ENCODE measurements at places on chromosomes 5 and 9.

DNA sequence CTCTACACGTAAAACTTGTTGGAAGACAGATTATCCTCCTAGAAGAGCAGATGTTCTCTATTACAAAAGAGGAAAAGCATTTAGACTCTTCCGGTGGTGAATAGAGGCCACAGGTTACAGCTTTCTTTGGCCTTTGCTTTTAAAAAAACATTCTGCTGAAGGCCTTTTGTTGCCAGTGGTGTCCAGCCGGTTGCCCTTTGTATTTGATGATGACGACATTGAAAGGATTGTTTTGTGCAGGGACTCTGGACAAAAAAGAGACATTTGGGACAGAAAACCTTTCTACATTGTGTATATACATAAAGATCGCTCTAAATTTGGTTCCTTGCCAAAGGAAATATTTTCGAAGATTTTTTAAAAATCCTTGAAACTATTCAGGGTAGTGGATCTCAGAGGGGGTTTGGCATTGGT, 180.3 kb downstream of the C9orf152 start:
- no peak for DNase-seq

GRCh38 chr5:138528208-138528607, 14.8 kb downstream of the ETF1 start:
- no peak for DNase-seq

- DNase-seq = no peak
Observed at GRCh38 chr9:89744730-89745129, 139.9 kb downstream of the GADD45G start.

GRCh38 chr5:78008356-78008967, 232.3 kb upstream of the TBCA start:
- DNase-seq = no peak

- DNase-seq = peak; percentile 59
Observed at GRCh38 chr5:140114341-140115185, 654 bp downstream of the PURA start.

DNA sequence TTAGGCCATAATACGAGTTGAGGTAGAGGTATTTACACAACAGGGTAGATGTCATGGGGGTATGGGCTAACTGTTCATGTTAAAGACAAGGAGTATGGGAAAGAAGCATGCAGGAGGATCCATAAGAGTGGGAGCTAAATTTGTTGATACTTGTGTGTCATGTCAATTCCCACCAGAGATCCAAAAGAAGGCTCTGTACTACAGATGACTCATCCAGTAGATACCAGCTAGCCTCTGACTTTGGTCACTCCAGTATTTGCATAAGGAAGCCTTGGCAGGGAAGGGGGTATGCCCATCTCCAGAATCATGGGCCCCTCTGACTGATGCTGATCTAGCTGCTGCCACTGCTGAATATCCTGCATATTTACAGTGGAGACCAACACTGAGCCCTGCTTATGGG, 743.7 kb upstream of the GRAMD2B start:
- no peak for DNase-seq

- DNase-seq = no peak
Observed at GRCh38 chr9:114180696-114181606, 25.6 kb downstream of the COL27A1 start.

GRCh38 chr9:18331310-18331684, 142.7 kb upstream of the ADAMTSL1 start:
- DNase-seq = no peak

- no peak for DNase-seq
Observed at GRCh38 chr5:119811458-119811857, 182.1 kb downstream of the FAM170A start.

GRCh38 chr5:43274435-43275114, 38.6 kb downstream of the HMGCS1 start:
- DNase-seq = no peak

DNA sequence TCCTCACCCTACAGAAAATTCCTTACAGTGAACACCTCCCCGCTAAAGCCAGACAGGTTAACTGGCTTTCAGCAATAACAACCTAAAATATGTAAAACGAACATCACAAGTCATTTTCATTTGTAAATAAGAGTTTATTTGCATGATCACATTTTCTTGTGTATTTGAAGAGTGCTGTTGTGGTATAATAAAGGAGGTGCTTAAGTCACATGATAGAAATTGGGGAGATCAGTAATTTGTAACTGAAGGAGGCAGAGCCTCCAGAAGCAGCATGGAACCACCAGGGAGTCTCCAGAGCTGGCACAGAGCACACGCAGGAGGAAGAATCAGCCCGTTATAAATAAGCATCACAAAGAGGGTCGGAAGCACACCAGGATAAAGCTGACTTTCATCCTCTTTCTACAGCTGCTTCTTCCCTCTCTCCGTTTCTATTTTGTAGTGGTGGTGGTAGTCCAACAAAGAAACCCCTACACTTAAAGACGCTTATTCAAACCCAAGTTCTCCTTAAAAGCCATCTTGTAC, 210.6 kb downstream of the MAPKAP1 start:
- no peak for DNase-seq

- peak; percentile 41 for DNase-seq
Observed at GRCh38 chr9:113187929-113188595, 33.0 kb downstream of the FKBP15 start.

GRCh38 chr9:93143830-93144530, 9.9 kb upstream of the NINJ1 start:
- peak; percentile 80 for DNase-seq

GRCh38 chr5:167967494-167968177, 323.8 kb upstream of the WWC1 start:
- no peak for DNase-seq

- no peak for DNase-seq
Observed at GRCh38 chr9:130421802-130422276, 22.9 kb upstream of the ASS1 start.

- DNase-seq = no peak
Observed at GRCh38 chr9:127334725-127335124, 62.2 kb upstream of the SLC2A8 start.

DNA sequence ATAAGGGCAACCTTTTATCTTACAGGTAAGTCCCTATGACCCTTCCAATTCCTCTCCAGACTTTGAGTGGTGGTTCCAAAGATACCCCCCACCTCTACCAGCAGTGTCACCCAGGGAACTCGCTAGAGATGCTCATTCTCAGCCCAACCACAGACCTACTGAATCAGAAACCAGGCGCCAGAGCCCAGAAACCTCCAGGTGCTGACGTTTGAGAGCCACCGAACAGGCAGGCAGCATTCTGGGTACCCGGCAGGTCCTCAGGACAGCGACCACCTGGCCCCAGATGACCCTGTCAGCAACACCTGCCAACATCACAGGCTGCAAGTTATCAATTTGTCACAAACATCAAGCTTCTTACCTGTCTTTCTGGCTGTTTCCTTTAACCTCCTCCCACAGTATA, 19.5 kb downstream of the RAPGEF1 start:
- DNase-seq = no peak

- no peak for DNase-seq
Observed at GRCh38 chr5:96143450-96143849, 181.8 kb upstream of the ELL2 start.

DNA sequence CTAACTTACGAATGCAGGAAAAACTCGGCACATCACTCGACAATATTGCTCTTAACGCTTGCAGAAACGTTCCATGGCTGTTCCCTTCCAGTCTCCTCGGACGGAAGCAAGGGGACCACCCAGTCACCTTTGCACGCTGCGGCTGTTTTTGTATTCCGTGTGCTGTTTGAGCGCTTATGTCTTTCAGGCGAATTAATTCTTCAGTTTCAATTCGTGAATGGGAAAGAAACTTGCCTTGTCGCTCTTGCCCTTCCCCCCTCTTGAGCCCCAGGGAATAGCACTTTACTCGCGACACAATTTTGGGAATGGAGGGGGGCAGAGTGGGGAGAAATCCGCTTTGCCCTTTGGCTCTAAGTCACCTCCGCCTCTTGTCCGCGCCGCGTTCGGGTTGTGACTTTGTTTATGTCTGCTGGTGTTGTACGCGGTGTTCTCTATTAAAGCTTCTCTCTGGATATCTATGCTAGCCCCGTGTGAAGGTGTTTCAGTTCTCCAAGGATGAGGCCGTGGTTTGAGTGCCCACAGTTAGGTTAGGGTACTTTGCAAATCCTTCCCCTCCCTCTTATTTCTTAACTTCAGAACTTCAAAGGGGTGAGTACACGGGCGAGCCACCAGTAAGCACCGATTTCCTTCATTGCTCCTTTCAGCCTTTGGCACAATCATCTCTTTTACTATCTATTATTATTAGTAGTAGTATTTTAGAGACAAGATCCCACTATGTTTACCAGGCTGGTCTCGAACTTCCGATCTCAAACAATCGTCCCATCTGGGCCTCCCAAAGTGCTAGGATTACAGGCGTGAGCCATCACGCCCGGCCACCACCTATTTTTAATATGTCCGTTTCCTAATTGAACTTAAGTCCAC, 2.7 kb downstream of the FOXB2 start:
- DNase-seq = no peak

DNA sequence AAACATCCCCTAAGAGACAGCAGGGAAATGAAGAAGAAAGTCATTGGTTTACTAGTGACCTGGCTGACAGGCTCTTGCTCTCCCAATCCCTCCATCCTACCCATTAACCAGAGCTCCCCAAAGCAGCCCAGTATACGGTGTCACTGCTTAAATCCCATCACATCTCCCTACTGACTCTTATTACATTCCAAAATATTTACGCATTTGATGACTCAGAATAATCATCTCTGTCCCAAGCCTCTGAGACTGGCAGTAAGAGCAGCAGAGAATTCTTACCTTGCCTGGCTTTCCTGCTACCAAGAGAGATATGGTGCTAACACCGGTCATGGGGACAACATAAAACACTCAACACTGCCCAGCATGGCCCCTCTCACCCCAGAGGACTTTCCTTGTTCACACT, 20.2 kb upstream of the WHRN start:
- no peak for DNase-seq

- DNase-seq = no peak
Observed at GRCh38 chr5:78041805-78042204, 252.7 kb downstream of the AP3B1 start.

GRCh38 chr5:32170303-32171151, 3.6 kb downstream of the GOLPH3 start:
- no peak for DNase-seq

GRCh38 chr9:71729816-71730526, 38.3 kb downstream of the CEMIP2 start:
- no peak for DNase-seq

- DNase-seq = no peak
Observed at GRCh38 chr5:35672995-35673394, 55.3 kb downstream of the SPEF2 start.

- DNase-seq = no peak
Observed at GRCh38 chr5:176734756-176735342, 75.5 kb upstream of the UNC5A start.

DNA sequence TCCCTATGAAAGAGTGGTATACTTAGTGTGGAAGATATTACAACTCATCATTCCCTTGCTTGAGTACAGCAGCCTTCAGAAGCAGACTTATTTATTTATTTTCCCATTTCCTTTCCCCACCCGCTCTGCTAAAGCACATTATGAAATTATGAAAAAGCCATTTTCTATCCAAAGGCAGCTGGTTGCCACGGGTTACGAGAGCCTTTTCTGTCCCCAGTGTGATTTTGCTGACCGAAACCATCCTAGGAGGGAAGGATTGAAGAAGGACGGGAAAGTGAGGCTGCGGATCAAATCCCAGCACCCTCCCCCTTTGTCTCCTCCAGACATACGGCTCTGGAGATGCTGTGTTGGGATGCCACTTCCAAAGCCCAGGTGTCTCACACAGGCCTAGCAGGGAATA, 246.9 kb downstream of the TLR4 start:
- DNase-seq = no peak

- no peak for DNase-seq
Observed at GRCh38 chr9:13957089-13957488, 356.9 kb downstream of the NFIB start.

DNA sequence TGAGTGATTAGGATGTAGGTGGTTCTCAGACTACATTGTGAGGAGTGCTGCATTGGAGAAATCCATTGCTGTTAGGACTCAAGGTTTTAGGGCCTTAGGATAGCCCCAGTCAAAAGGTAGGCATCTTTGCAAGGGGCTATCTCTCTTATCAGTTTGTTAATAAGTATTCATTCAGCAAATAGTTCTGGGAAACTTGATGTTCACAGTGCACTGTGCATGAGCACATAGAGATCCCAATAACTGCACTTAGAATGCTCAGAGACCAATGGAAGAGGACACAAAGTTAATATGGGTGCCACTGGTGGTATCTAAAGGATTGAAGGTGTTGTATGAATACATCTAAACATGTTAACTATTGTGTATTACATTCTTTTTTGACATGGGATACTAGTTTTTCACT, 131.4 kb downstream of the KIF4B start:
- no peak for DNase-seq

DNA sequence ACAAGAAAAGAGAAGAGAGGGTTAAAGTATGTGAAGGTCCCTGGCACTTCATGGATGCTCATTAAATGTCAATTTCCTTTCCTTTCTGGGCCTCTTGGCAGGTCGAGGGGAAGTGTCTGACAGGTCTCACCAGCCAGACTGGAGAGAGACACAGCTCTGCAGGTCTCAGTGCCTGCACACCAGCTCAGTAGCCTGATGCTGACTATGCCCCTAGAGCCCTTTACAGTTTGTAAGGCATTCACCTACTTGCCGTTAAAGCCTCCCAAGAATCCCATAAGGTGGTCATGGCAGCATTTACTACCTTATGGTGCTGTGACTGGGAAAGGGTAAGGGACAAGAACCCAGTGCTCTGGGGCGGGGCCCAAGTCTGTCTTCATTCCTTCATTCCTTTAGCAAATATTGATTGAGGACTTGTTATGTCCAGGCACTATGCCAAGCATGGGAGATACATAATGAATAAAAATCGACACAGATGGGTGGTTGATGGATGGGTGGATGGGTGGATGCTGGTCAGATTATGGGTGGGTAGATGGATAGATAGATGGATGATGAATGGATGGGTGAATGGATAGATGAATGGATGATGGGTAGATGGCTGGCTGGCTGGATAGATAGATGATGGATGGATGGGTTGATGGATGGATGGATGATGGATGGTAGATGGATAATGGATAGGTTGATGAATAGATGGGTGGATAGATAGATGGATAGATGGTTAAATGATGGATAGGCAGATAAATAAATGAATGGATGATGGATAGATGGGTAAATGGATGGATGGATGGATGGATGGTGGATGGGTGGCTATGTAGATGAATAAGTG, 21.3 kb upstream of the KIF12 start:
- DNase-seq = no peak

DNA sequence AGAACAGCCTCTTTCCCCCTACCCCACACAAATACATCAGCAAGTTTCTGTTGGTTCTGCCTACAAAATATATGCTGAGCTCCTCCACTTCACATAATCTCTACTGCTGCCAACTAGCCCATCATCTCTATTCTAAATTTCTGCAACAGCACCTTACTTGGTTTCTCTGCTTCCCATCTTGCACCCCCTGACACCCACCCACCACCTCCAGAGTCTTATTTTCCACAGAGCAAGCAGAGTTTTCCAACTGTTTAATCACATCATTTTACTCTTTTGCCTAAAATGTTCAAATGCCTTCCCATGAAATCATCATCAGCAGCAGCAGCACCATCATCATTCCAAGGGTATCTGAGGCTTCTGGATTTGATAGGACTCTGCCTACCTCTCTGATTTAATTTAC, 295.7 kb downstream of the CTNND2 start:
- DNase-seq = no peak

GRCh38 chr9:72946821-72947220, 6.0 kb downstream of the ALDH1A1 start:
- no peak for DNase-seq

GRCh38 chr9:94870793-94871558, 144.5 kb downstream of the AOPEP start:
- DNase-seq = no peak

- no peak for DNase-seq
Observed at GRCh38 chr5:144487761-144488160, 317.1 kb downstream of the KCTD16 start.

GRCh38 chr5:67188274-67189078, 8.1 kb downstream of the CD180 start:
- DNase-seq = no peak

Data from C1 segment of cervical spinal cord (tissue), 14 donors.